GM19239 (cell line): ENCODE measurements at places on chromosomes 1 and 21.
A peak's percentile ranks its signal among the peaks of the same experiment; 100 is the strongest.

GRCh38 chr1:109610609-109611307, 8.7 kb downstream of the GNAT2 start:
- no peak for DNase-seq

- peak; percentile 75 for DNase-seq
Measured at GRCh38 chr21:44792702-44793591, 8.7 kb downstream of the UBE2G2 start.

DNA sequence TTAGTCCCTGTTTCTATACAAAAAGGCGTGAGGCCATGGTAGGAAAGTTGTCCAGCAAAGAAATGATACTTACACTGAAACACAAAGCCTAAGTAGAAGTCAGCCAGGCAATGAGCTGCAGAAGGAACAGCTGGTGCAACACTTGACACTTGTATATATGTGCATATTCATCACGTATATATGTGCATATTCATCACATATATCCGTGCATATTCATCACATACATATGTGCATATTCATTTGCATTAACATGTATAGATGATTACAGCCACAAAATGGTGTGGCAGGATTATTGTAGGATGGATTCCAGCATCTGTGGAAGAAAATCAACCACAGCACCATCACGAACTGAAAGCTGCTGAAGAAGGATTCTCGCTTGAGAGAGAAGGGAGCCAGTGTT, 189.0 kb upstream of the RGS18 start:
- DNase-seq, result no peak

- DNase-seq, result no peak
Measured at GRCh38 chr1:77316006-77316405, 34.2 kb downstream of the AK5 start.

GRCh38 chr1:43801203-43801602, 93.9 kb downstream of the ST3GAL3 start:
- DNase-seq, result no peak

- peak; percentile 81 for DNase-seq
Measured at GRCh38 chr21:42233067-42233961, 14.4 kb downstream of the ABCG1 start.

- DNase-seq, result no peak
Measured at GRCh38 chr1:218346391-218347204, 1.5 kb downstream of the TGFB2 start.

GRCh38 chr1:166083887-166084286, 82.9 kb downstream of the FAM78B start:
- no peak for DNase-seq

DNA sequence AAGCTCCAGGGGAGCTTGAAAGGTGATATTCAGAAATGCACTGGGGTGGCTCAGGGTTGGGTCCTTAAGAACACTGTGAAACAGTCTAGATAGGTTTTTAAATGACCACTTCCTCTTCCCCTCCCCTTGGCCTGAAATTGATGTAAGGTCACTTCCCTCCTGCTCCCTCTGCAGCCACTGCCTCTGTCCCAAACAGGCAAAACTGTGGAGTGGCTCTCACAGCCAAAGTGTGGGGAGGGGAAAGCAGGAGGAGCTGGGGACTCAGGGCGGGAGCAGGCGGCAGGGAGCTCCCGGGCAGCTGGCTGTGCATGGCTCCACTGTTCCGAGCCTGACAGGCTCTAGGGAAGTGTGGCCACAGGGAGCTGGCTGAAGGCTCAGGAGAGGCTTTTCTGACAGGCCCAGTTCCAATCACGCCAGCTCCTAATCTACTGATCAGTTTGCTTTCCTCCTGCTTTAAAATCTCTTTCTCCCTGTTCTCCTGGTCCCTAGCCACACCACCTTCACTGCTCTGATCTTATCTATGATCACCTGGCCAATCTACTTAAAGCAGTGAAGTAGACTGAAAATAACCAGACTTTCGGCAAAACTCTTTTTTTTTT, 5.1 kb upstream of the CSRP1 start:
- DNase-seq, result peak; percentile 31

- no peak for DNase-seq
Measured at GRCh38 chr1:97010566-97011264, 289.1 kb downstream of the PTBP2 start.

GRCh38 chr1:25837262-25837875, 17.6 kb downstream of the MTFR1L start:
- DNase-seq, result no peak
